ENCODE measurements at places on chromosomes 16 and 17.

GRCh38 chr17:59366040-59366757 is 34.7 kb downstream of the YPEL2 start:
- DNase-seq = no peak

DNA sequence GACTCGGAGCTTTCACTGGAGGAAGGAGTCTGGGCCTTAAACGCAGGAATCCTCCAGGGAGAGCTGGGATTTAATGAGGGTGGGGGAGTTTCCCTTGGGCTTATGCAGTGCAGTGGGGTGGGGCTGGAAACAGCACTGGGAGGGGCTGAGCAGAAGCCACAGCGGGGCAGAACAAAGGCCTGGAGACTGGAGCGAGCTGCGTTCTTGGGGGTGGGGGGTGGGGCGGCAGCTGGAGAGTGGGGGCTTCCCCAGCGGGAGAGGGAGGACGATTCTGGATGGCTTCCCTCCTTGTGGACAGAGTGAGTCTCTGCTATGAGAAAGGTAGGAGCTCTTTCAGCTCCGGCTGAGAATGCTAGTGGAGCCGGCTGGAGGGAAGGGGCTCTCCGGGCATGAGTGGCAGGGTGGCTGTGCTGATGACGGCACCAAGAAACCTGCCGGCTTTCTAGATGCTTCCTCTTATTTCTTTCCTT is 406.0 kb downstream of the SEC14L1 start:
- DNase-seq = no peak

- peak; percentile 23 for DNase-seq
Measured at GRCh38 chr17:57305908-57306504, 49.7 kb downstream of the MSI2 start.

DNA sequence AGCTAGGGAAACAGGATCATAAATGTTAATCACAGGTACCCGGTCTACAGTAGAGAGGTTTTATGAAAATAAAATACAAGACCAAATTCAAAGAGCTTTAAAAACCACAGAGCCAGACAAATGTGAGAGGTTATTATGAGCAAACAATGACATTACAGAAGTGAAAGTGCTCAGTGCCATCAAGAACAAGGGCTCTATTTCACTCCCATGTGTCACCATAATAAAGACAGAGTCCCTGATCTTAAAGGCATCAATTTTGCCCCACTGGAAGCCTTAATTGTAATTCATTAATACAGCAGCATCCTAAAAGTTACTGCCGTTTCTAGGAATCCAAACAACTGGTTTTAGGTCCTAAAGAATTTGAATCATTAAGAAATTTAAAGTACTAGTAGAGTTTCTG is 43.7 kb upstream of the CDRT4 start:
- no peak for DNase-seq

DNA sequence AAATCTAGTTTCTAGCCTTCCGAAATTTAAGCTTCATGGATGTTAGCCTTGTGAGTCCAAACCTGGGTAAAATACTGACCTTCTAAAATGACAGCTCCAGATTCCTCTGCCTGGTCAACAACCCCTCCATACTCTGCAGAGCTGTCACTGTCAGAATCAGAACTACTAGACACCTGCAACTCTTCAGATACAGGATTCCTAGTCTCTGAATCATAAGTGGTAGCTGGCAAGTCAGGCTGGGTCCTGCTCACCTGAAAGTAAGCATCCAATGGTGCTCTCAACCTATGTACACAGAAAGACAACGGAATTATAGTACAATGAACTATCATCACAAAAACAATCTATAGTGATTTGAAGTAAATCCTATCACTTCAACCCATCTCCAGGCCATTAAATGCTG is 14.8 kb downstream of the RFWD3 start:
- DNase-seq = no peak
